ENCODE measurements at places on chromosomes 12 and 14.

DNA sequence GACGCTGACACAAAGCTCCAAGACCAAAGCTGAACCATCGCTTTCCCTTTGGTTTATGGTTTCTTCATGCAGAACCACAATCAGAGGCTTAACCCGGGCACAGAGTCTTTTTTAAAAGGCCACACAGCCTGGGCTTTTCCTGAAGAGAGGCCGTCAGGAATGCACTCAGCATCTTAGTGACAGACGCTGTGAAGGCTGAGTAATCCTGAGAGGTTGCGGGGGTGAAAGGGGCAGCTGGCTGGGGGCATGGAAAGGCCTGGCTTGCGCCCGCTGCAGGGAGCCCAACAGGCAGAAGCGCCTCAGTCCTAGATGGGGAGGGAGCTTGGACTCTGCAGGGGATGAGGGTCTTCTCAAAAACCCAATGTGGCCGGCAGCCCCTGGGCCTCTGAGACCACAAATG, 13.6 kb downstream of the CTDSP2 start:
- DNase-seq, result no peak

GRCh38 chr12:77060136-77060882, 5.1 kb downstream of the E2F7 start:
- DNase-seq, result no peak

GRCh38 chr14:33376510-33376909, 437.8 kb downstream of the NPAS3 start:
- DNase-seq, result no peak

GRCh38 chr14:19799880-19800279, 3.7 kb upstream of the OR4N2 start:
- no peak for DNase-seq

All from GM04503 (cell line).